Activated CD8-positive, alpha-beta memory T cell treated with anti-CD3 and anti-CD28 coated beads for 1 hour (primary cell): ENCODE measurements at places on chromosomes 4 and X.

DNA sequence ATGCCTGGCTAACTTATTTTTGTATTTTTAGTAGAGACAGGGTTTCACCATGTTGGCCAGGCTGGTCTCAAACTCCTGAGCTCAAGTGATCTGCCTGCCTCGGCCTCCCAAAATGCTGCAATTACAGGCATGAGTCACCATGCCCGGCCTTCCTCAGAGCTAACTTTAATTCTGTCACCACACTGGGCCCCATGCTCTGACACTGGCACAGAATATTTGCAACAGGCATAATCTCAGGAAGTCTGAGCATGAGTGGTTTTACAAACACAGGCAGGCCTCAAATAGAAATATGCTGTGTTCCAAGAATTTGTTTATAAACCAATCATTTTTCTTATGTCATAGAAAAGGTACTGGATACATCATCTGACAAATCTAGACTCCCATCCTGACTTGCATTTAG, 32.7 kb upstream of the FAM9C start:
- DNase-seq, result no peak

DNA sequence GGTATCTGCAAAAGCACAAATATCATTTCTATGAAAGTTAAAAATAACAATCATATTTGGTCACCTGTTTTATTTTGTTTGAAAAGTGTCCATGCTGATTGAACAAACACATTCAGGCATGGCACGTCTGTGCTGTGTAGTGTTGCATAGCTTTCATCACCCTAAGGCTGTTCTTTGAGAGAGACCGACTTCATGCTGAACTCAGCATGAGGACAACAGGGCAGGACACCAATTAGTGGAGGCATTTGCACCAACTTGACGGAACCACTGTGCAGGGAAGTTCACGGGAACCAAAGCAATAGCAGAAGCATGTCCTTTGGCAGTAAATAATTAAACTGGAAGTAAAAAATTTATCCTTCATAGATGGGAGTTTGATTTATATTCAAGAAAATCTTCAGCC, 158.4 kb upstream of the SLC7A11 start:
- DNase-seq, result no peak

DNA sequence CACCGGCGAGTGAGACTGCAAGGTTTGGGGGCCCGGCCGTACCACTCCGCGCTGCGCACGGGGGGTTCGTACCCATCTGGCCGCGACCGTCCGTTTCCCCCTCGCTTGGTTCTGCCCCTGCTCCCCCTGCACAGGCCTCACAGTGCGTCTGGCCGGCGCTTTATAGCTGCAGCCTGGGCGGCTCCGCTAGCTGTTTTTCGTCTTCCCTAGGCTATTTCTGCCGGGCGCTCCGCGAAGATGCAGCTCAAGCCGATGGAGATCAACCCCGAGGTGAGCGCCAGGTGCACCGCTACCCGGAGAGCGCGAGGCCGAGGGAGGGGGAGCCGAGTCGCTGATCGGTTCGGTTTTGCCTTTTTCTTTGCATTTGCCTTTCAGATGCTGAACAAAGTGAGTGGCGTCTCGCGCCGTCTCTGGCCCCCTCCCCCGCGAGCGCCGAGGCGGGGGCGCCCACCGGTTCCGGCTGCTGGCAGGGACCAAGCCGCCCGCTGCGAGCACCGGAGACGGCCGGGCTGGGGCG, at the start of gene UCHL1:
TSS of gene UCHL1 (plus strand) at position 189 of the 517 bp plus-strand sequence. CDS start at position 238, 49 bp downstream.
- no peak for DNase-seq

GRCh38 chr4:187227907-187228704, 504.4 kb upstream of the FAT1 start:
- no peak for DNase-seq
